Smooth muscle cell of the coronary artery (primary cell): ENCODE measurements at places on chromosomes 3 and 15. TPM values are rescaled to one million over a fixed set of nuclear protein-coding genes. Genes with fewer than 3 reads are reported as not detected.

GHRL gene
- total RNA-seq: 0.30 TPM in 1 of 2 replicates, not detected in the other

DNAH12 gene
- total RNA-seq: under 0.01 TPM in 2 replicates

PYGO1 gene
- total RNA-seq: 4.7 and 5.0 TPM in 2 replicates

FHIT gene
- 0.38 and 0.47 TPM in 2 replicates for total RNA-seq

CPB1 gene
- total RNA-seq: not detected in 2 replicates

OIP5 gene
- total RNA-seq: 2.2 TPM in 1 of 2 replicates, not detected in the other

HMG20A gene
- 18.5 and 24.6 TPM in 2 replicates for total RNA-seq

VPS39 gene
- 32.3 and 39.1 TPM in 2 replicates for total RNA-seq

CCR4 gene
- total RNA-seq: under 0.01 TPM in 1 of 2 replicates, not detected in the other

MYL3 gene
- total RNA-seq: 0.08 and 2.3 TPM in 2 replicates

GOLGA6D gene
- total RNA-seq: not detected in 2 replicates

CP gene
- 0.38 and 30.1 TPM in 2 replicates for total RNA-seq

C2CD4A gene
- total RNA-seq: 0.98 TPM in 1 of 2 replicates, not detected in the other

FANCD2OS gene
- total RNA-seq: not detected in 2 replicates
